ENCODE measurements at places on chromosomes 2 and 18.

- H3K27ac ChIP-seq, result no peak overlapping the region
- H3K27me3 ChIP-seq, result no peaks in the 10 kb centered on the region
- no peaks in the 10 kb centered on the region for H3K36me3 ChIP-seq
- H3K4me3 ChIP-seq, result no peak overlapping the region
- no peak for DNase-seq
- peaks cover 6% of the 10 kb centered on the region for H3K4me1 ChIP-seq
These were observed 19.4 kb downstream of the INHBB start for GRCh38 chr2:120365236-120365793.

DNA sequence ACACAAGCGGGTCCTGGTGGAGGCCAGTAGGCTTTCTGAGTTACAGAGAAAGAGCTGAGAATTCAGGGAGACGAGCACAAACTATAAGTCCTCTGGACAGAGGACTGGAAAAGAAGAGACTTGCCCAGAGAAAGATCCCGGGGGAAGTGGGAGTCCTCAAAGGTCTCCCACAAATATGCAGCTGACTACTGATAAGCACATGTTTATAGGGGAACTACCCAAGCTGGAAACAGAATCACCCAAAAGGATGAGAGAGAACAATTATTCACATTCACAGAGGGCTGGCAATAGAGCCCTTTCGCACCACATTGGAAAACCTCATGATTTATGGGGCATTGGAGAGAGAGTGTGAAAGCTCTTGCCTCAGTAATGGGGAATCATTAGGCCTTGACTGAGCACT is 337.6 kb downstream of the IRS1 start:
- no peak overlapping the region for H3K4me3 ChIP-seq
- DNase-seq, result no peak
- H3K27ac ChIP-seq, result no peak overlapping the region
- no peaks in the 10 kb centered on the region for H3K27me3 ChIP-seq

DNA sequence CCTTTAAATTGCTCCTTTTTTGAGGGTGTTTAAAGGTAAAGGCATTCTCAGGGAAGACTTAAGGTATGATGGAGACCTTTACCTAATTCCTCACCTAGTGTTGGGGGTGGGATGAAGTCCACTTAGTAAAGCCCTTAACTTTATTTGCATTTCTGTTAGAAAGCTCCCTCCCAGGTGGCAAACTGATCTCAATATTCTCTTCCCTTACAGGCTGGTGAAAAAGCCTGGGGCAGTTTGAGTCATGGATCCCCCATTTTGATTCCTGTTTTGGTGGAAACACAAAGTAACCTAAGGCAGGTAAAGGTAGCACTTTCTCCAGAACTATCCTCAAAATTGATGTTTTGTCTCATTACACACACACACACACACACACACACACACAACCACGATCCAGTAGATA is 33.8 kb upstream of the HNRNPA3 start:
- H3K4me3 ChIP-seq, result no peak overlapping the region
- no peaks in the 10 kb centered on the region for H3K4me1 ChIP-seq
- no peak for DNase-seq
- no peak overlapping the region for H3K27ac ChIP-seq
- H3K36me3 ChIP-seq, result no peaks in the 10 kb centered on the region

GRCh38 chr2:209661286-209661894 is 110.2 kb upstream of the UNC80 start:
- H3K4me1 ChIP-seq, result no peaks in the 10 kb centered on the region
- H3K27ac ChIP-seq, result no peak overlapping the region
- no peaks in the 10 kb centered on the region for H3K36me3 ChIP-seq
- DNase-seq, result no peak
- no peaks in the 10 kb centered on the region for H3K27me3 ChIP-seq
- no peak overlapping the region for H3K4me3 ChIP-seq

DNA sequence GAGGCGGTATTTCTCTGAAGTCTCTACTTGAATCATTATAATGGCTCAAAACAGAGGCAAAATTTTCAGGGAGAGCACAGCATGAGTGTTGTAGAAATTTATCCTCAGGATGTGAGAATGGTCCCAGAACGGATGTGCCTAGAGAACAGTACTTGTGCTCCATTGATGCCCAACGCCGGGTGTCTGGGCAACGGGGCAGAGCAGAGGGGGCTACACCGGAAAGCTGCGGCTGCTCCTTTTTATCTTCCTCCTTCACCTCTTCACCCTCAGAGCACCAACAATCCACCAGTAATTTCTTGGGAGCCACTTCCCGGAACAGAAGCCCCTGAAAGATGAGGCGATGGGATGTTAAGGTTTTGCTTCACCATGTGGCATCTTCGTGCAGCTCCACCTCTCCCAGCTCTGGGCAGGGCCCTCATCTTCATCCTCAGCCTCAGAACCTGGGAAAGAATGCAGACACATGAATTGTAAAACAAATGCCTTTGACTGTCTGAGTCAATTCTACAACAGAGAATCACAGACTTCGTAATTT is 71.5 kb downstream of the PTGR3 start:
- no peak overlapping the region for H3K27ac ChIP-seq
- no peaks in the 10 kb centered on the region for H3K4me1 ChIP-seq
- no peaks in the 10 kb centered on the region for H3K36me3 ChIP-seq
- H3K4me3 ChIP-seq, result no peak overlapping the region

DNA sequence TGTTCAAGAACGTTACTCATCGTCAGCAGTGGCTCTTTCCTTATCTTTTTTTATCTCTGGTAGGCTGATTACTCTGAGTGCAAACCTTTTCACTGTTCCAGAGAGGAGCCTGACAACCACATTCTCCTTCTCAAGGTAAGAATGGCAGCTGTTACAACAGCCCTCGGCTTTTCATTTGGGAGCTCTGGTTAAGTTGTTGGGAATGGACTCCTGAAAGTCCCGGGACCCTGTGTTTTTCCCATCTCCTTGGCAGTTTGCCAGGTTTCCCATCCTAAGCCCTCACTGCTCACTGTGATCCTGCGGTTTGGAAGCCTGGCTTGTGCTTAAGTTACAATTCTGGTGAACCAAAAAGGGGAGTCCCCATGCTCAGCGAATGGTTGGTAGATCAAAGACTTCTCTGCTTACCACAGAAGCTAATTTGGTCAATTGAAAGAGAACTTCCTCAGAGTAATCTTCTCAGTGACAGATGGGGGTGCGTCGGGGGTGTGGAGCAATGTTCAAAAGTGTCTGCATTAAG is 122.3 kb downstream of the LYPD6B start:
- H3K36me3 ChIP-seq, result no peaks in the 10 kb centered on the region
- H3K27ac ChIP-seq, result no peak overlapping the region
- H3K27me3 ChIP-seq, result no peaks in the 10 kb centered on the region
- no peaks in the 10 kb centered on the region for H3K4me1 ChIP-seq

GRCh38 chr2:203730076-203730729 is 23.8 kb downstream of the CD28 start:
- H3K4me3 ChIP-seq, result no peak overlapping the region
- H3K4me1 ChIP-seq, result no peaks in the 10 kb centered on the region
- no peak overlapping the region for H3K27ac ChIP-seq
- H3K27me3 ChIP-seq, result no peaks in the 10 kb centered on the region

- H3K27ac ChIP-seq, result no peak overlapping the region
- no peaks in the 10 kb centered on the region for H3K27me3 ChIP-seq
- DNase-seq, result no peak
- H3K36me3 ChIP-seq, result no peaks in the 10 kb centered on the region
- H3K4me1 ChIP-seq, result peaks cover 23% of the 10 kb centered on the region
These were observed 172.2 kb downstream of the ASB1 start for GRCh38 chr2:238598802-238599530.

DNA sequence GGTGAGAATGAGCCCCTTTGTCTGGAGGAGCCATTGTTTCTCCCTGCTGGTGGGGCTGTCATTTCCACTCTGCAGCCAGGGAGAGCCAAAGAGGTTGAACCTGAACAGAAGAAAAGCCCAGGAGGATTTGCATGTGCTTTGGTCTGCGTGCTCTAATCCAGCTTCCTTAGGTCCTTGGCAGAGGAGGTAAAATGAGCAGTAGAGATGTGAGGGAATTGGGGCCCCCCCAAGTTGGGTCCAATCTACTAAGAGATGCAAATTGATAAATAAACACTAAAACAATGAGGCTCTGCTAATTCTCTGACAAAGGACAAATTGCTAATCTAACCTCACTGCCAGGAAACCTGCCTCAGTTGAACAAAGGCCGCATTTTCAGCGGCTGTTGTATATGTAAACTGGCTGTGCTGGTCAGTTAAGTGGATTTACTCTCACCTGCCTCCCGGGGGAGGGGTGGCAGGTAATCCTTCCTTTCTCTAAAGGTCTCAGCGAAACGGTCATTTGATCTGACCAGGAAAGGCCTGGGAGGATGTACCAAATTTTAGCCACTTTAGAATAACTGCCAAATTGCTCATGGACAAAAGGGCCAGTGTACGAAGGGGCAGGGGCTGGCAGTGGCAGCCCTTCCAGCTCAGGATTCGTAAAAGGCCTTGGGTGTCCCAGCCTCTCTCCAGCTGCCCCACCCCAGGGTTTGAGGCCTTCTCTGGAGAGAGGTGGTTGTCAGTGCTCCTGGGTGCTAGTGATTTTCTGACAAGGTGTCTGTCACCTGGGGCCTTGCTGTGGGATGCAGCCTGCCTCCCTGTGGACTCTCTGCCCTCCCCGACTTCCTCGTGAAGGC is 193.6 kb downstream of the MIB1 start:
- no peak for DNase-seq
- H3K4me1 ChIP-seq, result no peaks in the 10 kb centered on the region
- H3K27me3 ChIP-seq, result no peaks in the 10 kb centered on the region
- H3K36me3 ChIP-seq, result no peaks in the 10 kb centered on the region
- H3K27ac ChIP-seq, result no peak overlapping the region
- no peak overlapping the region for H3K4me3 ChIP-seq

GRCh38 chr2:64876137-64876647 is 113.0 kb upstream of the SLC1A4 start:
- no peak for DNase-seq
- H3K27ac ChIP-seq, result peak overlapping the region; percentile 37
- H3K27me3 ChIP-seq, result no peaks in the 10 kb centered on the region

DNA sequence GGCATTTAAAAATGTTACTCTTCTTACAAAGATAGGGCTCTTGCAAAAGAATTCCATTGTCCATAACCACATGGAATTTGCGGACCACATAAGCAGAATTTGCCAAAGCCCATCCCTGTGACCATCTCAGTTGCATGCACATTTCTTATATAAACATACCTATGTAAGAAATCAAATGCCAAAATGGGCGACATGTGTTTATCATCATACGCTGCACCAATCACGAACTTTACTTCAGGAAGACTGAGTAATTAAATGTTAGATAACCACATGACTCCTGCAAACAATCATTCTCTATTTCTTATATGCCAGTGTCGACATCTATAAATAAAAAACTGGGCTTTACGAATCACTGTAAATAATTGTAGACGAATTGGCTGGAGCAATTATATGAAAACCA is 186.1 kb upstream of the RBMS1 start:
- DNase-seq, result no peak
- H3K27ac ChIP-seq, result no peak overlapping the region
- no peaks in the 10 kb centered on the region for H3K4me1 ChIP-seq
- H3K27me3 ChIP-seq, result no peaks in the 10 kb centered on the region
- H3K36me3 ChIP-seq, result no peaks in the 10 kb centered on the region

DNA sequence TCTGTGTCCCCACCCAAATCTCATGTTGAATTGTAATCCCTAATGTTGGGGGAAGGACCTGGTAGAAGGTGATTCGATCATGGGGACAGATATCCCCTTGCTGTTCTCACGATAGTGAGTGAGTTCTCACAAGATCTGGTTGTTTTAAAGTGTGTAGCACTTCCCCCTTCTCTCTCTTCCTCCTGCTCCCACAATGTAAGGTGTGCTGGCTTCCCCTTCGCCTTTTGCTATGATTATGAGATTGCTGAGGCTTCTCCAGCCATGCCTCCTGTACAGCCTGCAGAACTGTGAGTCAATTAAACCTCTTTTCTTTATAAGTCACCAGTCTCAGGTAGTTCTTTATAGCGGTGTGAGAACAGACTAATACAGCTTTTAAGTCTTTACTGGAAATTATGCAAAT is 193.3 kb upstream of the RBBP8 start:
- peaks cover 7% of the 10 kb centered on the region for H3K4me1 ChIP-seq
- no peaks in the 10 kb centered on the region for H3K36me3 ChIP-seq
- no peak for DNase-seq
- no peak overlapping the region for H3K4me3 ChIP-seq

DNA sequence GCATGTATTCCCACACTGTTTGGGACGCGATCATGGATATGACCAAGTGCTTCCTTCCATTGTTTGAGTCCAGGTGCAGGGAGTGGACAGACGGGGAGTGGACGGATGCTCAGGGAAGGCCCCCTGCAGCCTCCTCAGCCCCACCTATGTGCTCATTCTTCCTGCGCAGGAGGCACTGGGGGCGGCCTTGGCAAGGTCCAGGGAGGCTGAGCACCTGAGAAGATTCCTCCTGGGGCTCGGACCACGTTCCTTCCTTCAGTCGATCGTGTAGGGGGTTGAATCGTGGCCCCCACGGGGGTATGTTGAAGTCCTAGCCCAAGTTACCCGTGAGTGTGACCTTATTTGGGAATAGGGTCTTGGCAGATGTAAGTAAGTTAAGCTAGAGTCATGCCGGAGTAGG is 60.4 kb downstream of the ASB1 start:
- H3K27me3 ChIP-seq, result no peaks in the 10 kb centered on the region
- no peaks in the 10 kb centered on the region for H3K4me1 ChIP-seq
- H3K27ac ChIP-seq, result no peak overlapping the region
- H3K4me3 ChIP-seq, result no peak overlapping the region

- H3K4me1 ChIP-seq, result no peaks in the 10 kb centered on the region
- H3K27ac ChIP-seq, result no peak overlapping the region
- no peak overlapping the region for H3K4me3 ChIP-seq
These were observed 21.0 kb upstream of the NRP2 start for GRCh38 chr2:205661281-205661680.

DNA sequence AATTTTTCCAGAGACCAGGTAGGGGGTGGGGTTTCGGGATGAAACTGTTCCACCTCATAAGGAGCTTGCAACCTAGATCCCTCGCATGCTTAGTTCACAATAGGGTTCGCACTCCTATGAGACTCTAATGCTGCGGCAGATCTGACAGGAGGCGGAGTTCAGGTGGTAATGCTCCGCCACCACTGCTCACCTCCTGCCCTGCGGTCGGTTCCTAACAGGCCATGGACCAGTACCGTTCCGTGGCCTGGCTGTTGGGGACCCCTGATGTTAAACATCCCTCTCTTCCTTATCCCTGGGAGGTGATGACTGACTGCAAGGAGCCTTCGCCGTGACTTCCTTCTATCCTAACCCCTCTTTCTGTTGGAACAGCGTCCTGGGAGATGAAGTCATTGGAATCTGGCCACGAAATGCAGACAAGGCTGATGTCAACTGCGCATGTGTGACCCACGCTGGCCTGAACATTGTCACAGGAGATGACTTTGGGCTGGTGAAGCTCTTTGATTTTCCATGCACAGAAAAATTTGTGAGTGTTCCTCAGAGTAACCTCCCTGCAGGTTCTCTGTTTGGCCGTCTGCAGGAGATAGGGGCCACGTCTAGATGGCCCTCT is 82.4 kb downstream of the RTN4 start:
- peaks cover 36% of the 10 kb centered on the region for H3K4me1 ChIP-seq
- no peaks in the 10 kb centered on the region for H3K27me3 ChIP-seq
- no peak overlapping the region for H3K4me3 ChIP-seq

GRCh38 chr18:3664563-3665178 is 214.7 kb downstream of the TGIF1 start:
- no peak overlapping the region for H3K4me3 ChIP-seq
- H3K27me3 ChIP-seq, result no peaks in the 10 kb centered on the region
- no peak overlapping the region for H3K27ac ChIP-seq
- no peaks in the 10 kb centered on the region for H3K36me3 ChIP-seq
- DNase-seq, result no peak
